ENCODE measurements at places on chromosomes 6 and 20.
A peak's percentile ranks its signal among the peaks of the same experiment; 100 is the strongest.

DNA sequence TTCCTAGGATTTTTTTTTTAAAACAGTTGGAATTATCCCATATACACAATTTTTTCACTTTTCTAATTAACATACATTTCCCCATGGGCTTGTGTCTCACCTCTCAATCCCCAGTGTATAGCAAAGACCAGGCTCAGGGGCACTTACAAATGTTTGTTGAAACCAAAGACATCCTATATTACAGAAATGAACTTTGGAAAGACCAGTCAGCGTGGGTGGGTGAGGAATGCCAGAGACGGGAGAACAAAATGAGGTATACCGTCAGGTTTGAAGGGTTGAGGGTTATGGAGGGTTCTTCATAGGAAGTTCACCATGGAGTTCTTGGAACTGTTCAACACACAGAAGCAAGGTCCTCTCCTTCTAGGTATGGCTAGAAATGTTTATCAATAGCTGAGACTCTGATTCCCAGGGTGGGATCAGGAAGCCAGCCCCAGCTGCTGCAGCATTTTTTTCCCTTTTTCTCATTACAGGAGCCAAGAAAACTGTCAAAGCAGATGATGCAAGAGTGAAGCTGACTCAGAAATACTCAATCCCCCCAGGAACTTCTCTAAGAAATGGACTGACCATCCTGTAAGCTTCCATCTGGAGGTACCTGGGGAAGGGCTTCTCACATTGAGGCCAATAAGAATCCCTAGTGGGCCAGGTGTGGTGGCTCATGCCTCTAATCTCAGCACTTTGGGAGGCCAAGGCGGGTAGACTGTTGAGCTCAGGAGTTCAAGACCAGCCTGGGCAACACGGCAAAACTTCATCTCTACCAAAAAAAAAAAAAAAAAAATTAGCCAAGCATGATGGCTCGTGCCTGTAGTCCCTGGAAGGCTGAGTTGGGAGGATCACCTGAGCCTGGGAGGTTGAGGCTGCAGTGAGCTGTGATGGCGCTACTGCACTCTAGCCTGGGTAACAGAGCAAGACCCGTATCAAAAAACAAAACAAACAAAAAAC is 15.9 kb upstream of the TBC1D20 start:
- DNase-seq: no peak

GRCh38 chr6:29490055-29490454 is 2.3 kb upstream of the MAS1L start:
- no peak for DNase-seq

- no peak for DNase-seq
These were observed 113.9 kb downstream of the KLHL32 start for GRCh38 chr6:97038437-97038836.

DNA sequence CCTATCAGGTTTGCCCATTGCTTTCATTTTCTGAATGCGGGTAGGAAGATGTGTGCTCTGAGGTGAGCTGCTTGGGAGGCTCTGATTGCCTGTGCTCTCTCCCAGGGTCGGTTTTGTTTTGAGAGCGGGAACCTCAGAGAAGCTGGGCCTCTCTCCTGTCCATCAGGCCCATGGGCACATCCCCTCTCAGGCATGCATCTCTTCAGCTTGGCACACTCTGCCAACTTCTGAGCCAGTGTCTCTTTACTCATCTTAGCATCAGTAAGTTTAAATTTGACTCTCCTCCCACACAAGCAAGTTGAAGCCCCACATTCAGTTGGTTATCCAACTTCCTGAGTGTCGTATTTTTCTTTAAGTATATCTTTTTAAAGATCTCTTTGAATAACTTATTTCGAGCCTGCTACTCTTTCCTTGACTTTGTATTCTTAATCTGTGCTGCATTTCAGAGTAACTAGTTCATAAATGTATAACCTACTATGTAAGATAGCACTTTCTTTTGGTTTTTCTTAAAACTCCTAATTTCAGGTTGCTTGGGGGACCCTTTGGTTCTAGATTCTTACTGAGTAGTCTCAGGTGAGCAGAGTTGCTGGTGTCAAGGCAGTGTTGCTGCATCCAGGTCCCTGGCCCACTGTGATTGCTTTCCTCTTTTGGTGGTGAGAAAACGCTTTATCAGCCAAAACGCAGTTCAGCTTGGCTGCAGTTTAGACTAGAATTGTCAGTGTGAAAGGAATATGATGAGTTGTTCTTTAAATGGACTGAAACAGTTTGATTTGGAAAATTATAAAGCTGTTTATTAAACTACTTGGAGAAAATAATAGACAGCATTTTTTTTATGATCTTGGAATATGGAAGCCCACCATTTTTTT is 54.8 kb downstream of the SNX9 start:
- no peak for DNase-seq

GRCh38 chr20:21322921-21323331 is 19.8 kb downstream of the XRN2 start:
- no peak for DNase-seq

DNA sequence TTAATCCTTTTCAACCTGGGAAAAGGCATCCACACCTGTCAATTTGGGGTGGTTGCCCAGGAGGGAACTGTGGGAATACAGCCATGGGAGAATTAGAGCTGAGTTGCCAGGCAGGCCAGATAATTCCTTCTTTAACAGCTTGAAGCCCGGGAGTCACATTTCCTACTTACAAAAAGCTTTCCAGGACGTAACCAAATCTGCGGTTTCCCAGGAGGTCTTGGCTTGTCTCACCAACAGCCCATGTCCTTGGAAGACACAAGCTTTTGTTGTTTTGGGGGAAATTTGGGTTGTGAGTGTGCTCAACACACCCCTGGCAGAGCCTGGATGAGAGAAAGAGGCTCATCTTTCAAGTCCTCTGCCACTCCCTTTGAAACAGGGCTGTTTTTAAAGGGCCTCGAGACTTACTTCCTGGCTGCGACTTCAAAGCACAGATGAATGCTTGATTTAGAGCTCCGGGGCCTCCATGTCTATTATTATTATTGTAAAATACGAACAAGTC is 465.9 kb upstream of the BTBD3 start:
- no peak for DNase-seq

DNA sequence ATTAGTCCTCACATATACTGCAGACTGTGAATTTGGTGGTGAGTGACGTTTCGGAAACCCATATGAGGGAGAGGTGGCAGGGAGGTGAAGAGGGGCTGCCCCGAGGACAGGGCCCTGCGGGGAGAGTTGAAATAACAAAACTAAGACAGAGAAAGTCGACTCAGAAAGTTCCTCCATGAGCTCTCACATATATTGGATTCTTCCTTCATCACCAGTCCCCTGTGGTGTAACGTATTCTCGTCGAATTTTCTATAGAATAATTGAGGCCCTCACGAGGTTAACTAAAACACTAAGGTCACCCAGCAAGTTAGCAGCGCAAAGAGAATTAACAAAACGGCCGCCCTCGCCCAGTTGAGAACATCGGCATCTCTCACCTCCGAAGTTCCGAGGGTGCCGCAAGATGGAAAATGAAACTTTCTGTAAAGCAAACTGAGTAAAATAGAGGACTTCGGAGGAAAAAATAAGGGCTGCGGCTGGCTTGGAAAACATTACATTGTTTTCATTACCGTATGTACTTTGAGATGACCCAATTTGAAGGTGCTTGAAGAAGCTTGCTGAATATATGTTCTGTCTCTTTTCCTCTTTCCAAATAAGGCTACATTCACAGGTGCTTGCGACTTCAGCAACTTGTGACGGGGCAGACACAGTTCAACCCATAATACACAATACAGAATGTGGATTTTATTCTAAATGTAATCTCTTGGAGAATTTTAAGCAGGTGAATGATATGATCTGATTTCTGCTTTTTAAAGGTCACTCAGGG is 490.9 kb upstream of the JARID2 start:
- peak; percentile 49 for DNase-seq

DNA sequence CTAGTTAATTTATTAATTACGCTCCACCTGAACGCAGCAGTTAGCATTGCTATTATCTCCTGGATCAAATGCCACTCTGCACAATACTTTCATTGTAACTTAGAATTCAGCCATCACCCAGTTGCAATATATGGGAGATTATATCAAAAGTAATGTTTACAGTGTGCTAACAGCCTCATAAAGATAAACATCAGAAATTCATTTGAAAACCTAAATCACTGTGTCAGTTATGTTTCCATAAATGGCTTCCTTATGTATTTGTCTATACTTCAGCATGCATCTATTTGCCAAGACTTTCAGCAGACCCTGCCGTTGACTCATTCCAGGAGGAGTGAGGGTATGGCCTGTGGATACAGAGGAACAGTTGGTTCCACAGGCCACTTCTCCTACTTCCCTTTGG is 300.1 kb downstream of the TFAP2B start:
- DNase-seq: no peak

DNA sequence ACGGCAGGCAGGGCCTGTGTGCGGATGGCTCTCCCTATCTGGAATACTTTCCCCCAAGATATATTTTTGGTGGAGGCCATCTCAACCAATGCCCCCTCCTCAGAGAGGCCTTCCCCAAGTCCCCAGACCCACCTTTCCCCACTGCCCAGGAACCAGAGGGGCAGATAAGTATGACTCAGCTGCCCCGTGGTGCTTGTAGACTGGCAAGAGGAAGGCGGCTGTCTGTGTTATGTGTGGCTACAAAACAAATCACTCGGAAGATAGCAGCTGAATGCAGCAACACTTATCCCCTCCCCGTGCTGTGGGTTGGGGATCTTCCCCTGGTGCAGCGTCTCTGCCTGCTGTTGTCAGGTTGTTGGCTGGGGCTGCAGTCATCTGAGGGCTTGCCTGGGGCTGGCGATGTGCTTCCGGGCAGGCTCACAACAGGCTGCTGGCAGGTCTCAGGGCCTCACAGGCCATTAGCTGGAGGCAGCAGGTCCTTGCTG is 7.1 kb downstream of the NPEPL1 start:
- DNase-seq: no peak

GRCh38 chr6:167054987-167055386 is 55.8 kb downstream of the CEP43 start:
- DNase-seq: no peak

- DNase-seq: no peak
These were observed 83.1 kb upstream of the PTPN1 start for GRCh38 chr20:50426866-50427718.

GRCh38 chr20:58179432-58180099 is 48.9 kb downstream of the ANKRD60 start:
- peak; percentile 40 for DNase-seq

- no peak for DNase-seq
These were observed 575 bp upstream of the CNR1 start for GRCh38 chr6:88166493-88167351.

- no peak for DNase-seq
These were observed 2.9 kb downstream of the TFAP2A start for GRCh38 chr6:10411971-10412460.

DNA sequence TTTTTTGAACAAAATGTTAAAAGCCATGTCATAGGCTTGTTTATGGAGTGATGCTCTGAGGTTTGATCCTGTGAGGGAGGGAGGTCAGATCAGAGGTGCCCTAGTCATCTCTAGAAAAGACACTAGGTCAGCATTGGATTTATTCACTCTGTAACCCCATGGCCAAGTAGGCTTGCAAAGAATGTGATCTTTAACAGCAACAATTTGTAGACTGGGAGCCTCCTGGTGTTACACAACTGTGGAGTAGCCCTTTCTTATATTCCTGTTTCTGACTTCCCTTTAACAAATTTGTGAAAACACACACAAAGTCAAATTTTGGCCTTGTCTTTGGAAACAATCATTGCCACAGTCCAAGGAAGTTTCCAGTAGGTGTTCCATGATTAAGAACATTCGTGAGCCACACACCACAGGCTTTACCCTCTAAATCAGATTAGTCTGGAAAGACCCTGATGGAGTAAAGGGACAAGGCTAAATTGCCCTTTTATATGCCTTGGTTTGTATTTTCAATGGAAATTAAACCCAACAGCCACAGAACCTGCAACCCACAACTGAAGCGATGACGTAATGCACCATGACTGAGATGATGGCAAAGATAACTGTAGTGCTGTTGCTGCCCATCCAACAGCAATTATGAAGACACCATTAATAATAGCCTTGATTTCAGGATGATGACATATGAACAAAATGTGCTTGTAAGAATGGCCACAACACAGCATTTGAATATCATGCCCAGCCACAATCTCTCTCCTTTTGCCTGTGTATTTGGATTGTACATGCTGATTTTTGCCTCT is 22.1 kb downstream of the SCP2D1 start:
- DNase-seq: no peak

DNA sequence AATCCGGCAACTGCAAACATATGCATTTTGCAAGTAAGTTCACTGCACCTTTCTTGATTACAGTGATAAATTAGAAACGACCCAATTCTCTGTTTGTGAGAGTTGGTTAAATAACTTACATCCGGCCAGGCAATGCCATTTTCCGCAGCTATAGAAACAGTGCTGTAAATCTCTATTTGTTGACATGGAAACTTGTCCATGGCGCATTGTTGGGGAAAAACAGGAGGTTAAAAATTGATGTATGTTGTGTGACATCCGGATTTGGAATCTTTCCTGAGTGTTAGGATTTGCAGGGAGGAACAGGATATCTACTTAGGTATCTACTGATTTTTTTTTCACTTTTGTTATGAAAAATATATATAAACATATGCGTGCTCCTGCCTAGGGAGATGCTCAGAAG is 66.5 kb downstream of the DLGAP4 start:
- no peak for DNase-seq

- no peak for DNase-seq
These were observed 20.3 kb downstream of the SNTA1 start for GRCh38 chr20:33423141-33423834.

DNA sequence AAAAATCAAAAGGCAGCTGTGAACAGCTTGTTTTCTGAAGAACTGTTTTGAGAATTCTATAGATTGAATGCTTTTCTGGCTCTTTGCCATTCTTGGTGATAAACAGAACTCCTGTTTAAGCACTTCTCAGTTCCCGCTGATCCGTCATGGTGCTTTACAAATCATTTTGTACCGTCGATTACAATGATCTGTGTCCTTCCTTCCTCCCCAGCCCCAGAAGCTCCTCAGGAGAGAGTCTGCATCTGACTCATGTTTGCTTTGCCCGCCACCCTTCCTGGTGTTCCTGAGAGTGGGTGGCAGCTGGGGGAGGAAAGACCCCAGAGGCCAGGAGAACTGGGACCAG is 538.6 kb upstream of the MARCKS start:
- DNase-seq: no peak

DNA sequence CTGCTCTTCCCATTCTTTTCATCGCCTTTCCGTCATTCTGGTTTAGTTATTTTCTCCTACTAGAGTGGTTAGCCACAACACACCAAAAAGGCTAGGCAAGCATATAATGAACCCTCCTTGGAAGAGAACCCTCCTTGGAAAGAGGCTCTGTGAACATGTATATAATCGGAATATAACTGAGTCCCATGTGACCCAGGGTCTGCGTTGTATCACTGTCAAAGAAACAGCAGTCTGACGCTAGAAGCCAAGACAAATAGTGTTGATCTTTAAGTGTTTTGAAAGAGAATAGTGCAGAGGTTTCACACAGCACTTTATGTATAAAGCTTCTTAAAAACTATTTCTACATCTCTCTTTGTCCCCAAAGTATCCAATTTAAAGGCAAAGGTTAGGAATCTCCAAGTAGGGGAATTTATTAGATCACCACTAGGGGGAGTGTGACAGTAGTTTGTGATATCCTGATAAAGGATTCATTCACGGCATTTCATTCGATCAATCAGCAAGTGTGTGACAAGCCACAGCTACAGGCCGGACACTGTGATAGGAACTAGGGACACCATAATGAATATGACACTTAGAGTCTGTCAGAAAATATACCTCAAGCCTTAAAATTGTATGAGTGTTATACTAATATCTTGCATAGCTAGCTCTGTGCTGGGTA is 395.3 kb downstream of the CD109 start:
- no peak for DNase-seq
